ENCODE measurements at places on chromosomes 4 and X.
A peak's percentile ranks its signal among the peaks of the same experiment; 100 is the strongest.

- no peak for DNase-seq
Measured at GRCh38 chr4:22595684-22596083, 79.8 kb upstream of the ADGRA3 start.

GRCh38 chr4:175951794-175952193, 113.8 kb upstream of the WDR17 start:
- no peak for DNase-seq

- no peak for DNase-seq
Measured at GRCh38 chr4:139027776-139028175, 12.2 kb downstream of the NOCT start.

- DNase-seq: no peak
Measured at GRCh38 chr4:78310740-78311115, 240.8 kb upstream of the ANXA3 start.

- DNase-seq: no peak
Measured at GRCh38 chr4:89023140-89023539, 33.8 kb downstream of the FAM13A start.

DNA sequence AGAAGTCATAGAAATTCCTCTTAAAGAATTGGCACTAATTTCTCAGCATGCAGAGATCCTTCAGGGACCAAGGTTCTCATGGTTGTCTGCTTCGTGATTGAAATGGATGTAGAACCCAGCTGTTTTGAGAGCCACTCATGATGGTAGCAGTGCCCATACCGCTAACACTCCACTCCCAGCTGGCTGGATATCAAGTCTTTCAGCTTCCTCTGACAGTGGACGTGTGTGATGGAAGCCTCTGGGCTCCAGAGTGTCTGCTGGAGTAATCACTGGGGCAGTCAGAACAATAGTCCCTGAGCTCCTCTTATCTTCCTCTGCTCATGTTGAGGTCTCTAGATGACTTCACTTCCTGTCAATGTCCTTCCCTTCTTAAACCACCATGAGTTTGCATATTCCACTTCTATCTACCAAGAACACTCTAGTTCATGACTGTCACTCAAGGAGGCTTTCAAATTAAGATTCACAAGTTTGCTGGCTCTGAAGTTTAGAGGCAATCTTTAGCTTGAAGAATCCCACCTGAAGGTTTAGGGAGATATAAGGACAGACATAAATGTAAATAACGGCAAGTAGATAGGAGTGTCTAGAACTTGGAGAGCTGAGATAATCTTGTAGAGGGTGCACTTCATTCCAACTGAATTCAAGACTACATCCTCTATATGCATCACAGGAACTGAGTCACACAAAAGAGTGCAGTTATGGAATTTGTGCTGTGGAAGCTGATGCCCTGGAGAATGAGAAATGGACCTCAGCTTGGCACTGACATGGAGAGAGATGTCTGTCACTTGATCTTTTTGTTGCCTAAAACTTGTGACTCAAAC, 64.5 kb upstream of the WDR1 start:
- no peak for DNase-seq

- no peak for DNase-seq
Measured at GRCh38 chr4:153781717-153782416, 7.0 kb downstream of the SFRP2 start.

DNA sequence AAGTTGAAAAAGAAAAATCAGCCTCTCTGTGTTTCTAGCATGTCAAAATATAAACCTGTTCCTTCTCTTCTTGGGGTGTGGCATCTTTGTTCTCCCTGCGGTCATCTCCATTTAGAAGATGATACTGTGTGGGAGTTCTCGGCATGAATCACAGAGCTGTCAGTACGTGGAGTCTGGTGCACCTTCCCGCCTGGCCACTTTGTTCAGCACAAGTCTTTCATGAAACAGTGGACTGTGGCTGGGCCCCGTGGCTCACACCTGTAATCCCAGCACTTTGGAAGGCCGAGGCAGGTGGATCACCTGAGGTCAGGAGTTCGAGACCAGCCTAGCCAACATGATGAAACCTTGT, 166.5 kb downstream of the MAML3 start:
- no peak for DNase-seq

- no peak for DNase-seq
Measured at GRCh38 chrX:40325161-40325560, 227.4 kb upstream of the BCOR start.

- no peak for DNase-seq
Measured at GRCh38 chrX:37986893-37987292, 19.5 kb upstream of the SYTL5 start.

GRCh38 chr4:149841686-149842085, 26.0 kb upstream of the IQCM start:
- no peak for DNase-seq

DNA sequence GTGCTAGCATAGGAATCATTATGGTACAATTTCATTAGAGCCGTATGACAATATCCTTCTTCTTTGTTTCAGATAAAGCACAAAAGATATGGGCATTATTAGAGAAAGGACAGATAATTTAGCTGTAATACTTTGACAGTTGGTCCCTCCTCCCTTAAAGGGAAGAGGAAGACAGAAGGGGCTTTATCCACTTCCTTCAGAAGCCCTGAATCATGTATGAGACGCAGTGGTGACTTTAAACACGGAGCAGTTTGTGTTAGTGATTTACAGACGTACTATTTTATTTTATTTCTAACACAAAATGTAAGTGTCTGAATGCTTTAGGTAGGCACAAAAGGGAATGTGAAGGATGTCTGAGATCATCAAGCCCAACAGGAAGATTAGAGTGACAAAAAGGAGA, 467.7 kb downstream of the IL15 start:
- no peak for DNase-seq

GRCh38 chr4:73019462-73020047, 50.0 kb downstream of the COX18 start:
- no peak for DNase-seq

DNA sequence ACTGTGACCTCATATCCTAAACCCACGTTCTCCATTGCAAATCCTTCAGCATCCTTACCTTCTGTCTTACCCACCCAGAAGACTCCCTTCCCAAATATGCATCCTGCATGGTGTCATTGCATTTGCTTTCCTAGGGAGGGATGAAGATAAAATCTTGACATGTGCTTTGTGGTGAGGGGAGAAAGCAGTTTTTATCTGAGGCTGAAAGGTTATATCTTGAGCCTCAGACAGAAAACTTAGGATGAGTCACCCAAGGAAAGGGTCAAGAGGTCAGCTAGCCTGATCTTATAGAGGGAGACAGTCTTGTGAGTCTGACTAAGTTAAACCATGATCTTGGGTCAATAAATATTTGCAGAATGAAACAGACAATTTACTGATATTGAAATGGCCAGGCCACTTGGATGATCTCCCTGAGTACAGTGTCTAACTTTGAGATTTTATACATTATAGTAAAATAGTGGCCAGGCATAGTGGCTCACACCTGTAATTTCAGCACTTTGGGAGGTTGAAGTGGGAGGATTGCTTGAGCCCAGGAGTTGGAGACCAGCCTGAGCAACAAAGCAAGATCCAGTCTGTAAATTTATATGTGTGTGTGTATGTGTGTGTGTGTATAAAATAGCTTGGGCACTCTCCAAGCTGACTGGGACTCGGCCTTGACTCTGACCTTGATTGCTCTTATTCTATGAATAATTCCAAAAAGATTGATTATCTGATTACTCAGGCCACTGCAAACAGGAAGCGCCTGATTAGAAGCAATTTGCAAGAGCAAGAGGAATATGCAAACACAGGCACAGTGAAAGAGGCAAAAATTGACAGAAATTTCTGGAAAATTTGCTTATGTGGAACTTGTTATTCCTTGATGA, 15.4 kb upstream of the FAM9C start:
- DNase-seq: no peak

DNA sequence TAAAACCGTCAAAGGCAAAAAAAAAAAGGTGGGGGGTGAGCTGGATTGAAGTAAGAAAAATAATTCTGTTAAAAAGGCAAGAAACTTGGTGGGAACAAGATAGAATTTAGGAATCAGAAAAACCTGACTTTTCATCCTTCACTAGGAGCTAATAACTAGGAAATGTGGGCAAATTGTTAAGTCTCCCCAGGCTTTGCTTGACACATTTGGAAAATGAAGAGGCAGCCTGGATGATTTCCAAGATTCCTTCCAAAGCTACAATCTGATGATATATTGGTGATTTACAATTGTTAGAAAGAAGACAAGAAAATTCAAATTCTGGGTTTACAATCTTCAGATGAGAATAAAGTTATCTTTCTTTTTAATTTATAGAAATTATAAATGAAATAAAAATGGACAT, 1062.5 kb downstream of the ADGRL3 start:
- DNase-seq: no peak

DNA sequence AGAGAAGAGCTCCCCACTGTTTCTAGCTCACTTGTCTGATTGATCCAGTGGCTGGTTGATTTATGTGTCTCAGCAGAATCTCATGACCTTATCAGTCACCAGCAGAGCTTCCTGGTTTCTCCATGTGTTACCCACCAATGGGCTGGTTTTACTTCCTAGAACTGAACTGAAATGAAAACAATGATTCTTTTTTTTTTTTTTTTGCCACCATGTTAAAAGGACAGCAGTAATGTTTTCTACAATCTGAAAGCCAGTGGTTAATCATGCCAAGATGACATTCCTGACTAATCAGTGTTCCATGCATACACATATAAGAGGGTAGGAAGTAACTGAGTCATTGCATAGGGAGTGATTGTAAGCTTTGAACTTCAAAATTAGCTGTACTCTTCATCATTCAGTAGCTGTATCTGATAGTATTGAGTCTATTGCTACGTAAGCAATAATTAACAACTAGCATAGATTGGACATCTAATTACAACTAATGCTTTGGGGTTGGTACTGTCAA, 67.7 kb downstream of the SLC4A4 start:
- DNase-seq: no peak

GRCh38 chrX:133394765-133395164, 20.5 kb downstream of the GPC4 start:
- no peak for DNase-seq

DNA sequence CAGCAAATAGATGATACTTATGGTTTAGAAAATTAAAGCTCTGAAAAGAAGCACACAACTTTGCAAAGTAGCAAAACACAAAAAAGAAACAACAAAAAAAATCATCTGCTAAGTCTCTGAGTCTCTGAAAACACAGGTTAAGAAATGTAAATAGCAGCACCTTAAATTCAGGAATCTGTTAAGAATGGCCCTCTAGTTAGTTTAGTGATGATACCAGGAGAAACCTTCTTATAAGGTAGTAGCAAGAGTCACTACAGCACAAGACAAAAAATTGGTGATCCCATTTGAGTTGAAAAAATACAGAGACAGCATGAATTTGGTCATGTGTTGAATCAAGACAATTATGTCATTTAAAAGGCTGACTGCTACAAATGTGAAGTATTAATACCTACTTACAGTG, 308.2 kb upstream of the ADGRL3 start:
- DNase-seq: no peak

- no peak for DNase-seq
Measured at GRCh38 chr4:76867880-76868655, 29.9 kb downstream of the SOWAHB start.

DNA sequence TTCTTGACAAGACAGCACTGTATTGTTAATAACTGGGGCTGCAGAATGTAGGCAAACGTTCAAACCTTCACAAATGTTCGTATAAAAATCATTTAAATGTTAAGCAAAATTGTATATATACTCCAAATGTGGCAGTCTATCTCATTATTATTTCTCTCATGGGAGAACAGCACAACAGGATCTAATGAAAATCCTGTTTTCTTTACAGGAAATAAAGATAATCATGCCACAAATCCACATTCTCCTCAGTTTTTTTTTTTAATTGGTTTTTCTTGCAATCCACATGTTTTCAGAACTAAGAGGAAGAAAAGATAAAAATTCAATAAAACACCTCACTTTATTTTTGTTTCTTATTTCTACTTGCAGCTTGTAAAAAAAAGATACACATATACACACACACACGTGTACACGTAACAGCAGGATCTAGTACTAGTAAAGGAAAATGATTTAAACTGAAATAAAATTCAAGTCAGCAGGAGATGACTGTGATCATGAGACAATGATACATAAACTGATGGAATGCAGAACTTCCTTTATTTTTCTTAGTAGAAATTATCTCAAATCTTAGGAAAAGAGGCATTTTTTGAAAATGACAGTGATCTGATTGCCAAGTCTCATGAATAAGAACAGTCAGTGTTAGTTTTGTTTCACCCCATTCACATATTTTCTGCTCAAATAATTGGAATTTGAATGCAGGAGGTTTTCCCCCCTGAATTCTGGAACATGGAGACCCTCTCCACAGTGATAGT, 11.3 kb downstream of the APBB2 start:
- DNase-seq: no peak

DNA sequence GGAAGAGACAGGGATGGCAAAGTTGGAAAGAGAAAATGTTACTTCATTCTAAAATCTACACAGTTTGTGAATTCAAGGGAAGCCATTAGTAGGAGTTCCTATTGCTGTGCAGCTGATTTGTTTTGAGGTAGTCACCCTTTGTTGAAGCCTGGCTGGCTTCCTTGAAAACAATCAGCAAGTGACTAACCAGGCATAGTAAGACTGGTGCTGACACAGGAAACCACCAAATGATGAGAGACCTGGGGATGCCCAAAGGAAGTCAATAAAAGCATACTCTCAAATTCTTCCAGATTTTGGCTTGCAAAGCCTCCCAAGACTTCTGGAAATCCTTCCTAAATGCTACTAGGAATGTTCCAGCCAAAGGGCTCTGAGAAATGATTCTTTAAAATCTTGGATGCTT, 23.9 kb upstream of the PRDM8 start:
- peak; percentile 26 for DNase-seq

DNA sequence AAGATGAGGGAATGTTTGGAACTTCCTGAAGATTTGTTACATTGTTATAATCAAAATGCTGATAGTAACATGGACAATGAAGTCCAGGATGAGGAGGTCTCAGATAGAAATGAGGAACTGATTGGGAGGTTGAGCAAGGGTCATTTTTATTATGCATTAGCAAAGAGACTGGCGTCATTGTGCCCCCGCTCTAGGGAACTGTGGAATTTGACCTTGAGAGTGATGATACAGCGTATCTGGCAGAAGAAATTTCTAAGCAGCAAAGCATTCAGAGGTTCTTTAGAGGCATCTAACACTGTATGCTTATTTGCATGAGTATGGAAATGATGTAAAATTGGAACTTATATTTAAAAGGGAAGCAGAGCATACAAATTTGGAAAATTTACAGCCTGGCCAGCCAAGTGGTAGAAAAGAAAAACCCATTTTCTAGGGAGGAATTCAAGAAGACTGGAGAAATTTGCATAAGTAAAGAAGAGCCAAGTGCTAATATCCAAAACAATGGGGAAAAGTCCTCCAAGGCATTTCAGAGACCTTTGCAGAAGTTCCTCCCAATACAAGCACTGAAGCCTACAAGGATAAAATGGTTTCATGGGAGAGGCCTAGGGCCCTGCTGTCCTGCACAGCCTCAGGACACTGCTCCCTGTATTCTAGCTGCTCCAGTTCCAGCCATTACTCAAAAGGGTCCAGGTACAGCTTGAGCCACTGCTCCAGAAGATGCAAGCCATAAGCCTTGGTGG, 483.0 kb upstream of the NDST4 start:
- DNase-seq: no peak

- DNase-seq: no peak
Measured at GRCh38 chr4:90889171-90889570, 762.0 kb downstream of the CCSER1 start.

All from activated CD4-positive, CD25-positive, alpha-beta regulatory T cell (primary cell).